ENCODE measurements at places on chromosomes 1 and 21.
A peak's percentile ranks its signal among the peaks of the same experiment; 100 is the strongest.

DNA sequence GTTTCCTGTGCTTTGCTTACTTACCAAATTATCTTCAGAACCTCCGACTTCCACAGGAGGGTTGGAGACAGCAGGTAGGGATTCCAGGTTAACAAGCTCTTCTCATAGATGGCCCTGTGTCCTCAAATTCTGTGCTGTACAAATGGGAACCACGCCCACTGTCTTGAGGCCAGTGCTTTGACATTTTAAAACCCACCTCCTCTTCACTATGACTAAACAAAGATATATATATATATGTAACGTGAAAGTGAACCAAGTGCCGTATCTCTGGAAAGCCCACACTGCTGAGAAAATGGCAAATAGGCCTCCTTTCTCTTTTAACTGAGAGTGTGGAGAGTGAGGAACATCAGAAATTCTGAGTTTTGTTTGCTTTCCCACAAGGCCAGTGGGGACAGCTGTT, 99.6 kb downstream of the ZBTB18 start:
- no peak for DNase-seq

DNA sequence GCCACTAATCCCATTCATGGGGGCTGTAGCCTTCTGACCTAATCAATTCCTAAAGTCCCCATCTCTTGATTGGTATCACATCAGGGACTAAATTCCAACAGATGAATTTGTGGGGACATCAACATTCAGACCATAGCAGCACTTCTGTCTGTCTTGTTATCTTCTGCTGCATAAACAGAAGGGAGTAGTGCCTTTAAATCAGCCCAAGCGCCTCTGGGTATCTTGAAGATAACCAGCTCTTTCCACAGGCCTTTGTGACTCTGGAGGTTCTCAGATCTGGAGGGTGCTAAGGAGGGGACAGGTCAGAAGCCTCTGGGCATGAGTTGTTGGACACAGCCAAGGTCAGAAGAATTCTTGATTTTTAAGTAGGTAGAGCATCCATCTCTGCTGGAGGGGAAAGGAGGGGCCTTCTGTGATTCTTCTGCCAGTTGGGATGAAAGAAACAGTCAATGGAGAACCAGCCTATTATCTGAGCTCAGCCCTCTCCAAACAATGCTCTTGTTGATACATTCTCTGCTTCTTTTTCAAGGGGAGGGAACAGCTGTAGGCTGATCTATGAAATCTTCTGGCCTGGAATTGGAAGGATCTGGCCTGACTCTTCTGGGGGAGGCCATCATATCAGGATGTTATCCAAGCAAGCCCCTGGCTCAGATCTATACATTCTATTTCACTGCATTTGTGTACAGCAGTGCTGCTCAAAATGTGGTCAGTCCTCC, 31.3 kb upstream of the LRIG2 start:
- DNase-seq = no peak

- no peak for DNase-seq
Measured at GRCh38 chr21:42837421-42838211, 41.7 kb downstream of the WDR4 start.

DNA sequence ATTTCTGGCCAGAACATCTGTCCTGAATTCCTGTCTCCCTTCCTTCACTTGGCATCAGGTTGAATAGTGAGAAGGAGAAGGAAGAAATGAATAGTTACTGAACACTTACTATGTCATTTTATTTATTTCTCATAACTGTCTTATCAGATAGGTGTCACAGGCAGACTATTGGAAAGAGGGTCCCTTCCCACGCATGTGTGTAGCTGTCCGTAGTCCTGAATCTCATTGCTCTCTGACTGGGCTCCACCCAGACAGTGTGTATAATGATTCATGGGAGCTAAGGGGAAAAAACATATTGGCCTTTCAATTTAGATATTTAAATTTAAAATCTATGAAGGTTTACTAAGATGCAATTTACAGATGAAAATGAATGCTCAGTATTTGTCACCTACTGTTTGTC, 86.1 kb downstream of the OMA1 start:
- no peak for DNase-seq

GRCh38 chr1:173590557-173590956, 12.3 kb downstream of the SLC9C2 start:
- DNase-seq = no peak

DNA sequence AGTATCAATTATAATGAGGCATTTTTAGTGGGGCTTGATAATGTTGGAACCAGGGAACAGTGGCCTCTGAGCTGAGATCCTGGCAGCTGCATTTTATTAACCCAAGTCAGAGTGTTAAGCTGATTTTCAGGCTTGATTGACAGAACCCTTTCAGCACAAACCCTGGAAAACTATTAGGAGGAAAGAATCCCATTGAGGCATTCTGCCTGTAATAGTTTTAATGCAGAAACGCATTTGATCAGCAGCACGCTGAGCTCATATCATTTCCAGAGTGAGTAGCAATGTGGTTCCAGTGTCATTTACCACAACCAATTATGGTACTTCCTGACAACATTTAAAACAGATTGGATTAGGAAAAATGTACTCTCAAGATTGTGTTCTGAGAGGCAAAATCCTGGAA, 78.3 kb upstream of the BARHL2 start:
- DNase-seq = no peak

DNA sequence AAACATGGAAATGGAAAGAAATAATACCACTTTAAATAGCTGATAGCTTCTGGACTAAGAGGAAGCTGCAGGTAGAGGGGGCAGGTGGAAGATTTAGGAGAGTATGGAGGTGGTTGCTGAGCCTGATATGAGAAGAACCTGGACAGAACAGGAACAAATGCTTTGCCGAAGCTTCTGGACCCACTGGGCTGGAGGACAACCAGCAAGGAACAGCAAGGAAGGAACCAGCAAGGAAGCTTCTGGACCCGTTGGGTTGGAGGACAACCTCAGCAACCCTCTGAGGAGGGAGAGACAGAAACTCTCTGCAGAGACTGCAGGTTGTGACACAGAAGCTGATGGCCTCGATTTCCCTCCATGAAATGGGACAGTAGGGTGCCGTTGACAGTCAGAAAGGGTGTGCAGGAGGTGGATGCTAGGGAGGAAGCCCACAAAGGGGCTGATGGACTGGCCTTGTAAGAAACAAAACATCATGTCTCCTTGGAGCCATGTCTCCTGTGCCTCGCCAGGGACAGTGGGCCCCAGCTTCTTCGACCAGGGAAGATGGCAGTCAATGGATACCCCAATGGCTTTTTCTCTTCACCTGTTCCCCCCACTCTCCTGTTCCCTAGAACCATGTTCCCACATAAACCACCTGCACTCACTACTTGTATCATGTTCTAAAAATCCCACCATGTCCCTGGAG, 8.3 kb upstream of the WNT3A start:
- no peak for DNase-seq

- peak; percentile 71 for DNase-seq
Measured at GRCh38 chr1:26862781-26863684, at the start of gene SFN. SFN (plus strand) TSS chr1:26863149; CDS start chr1:26863213, 64 bp downstream.

GRCh38 chr1:117318426-117318825, 48.8 kb upstream of the MAN1A2 start:
- DNase-seq = no peak

- no peak for DNase-seq
Measured at GRCh38 chr1:161954050-161954449, 69.6 kb downstream of the OLFML2B start.

DNA sequence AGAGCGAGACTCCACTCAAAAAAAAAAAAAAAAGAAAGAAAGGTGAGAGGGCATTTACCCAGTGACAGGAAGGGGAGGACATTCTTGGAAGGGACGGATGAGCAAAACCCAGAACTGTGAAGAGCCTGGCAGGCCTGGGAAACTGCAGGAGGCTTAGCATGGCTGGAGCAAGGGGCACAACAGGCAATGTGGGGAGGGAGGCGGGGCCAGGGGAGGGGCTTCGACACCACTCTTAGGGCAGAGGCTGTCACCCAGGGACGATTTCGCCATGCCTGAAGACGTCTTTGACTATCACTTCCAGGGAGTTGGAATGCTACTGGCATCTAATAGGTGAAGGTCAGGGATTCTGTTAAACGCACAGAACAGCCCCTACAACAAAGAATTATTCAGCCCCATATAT, 184.0 kb downstream of the HUNK start:
- DNase-seq = no peak

DNA sequence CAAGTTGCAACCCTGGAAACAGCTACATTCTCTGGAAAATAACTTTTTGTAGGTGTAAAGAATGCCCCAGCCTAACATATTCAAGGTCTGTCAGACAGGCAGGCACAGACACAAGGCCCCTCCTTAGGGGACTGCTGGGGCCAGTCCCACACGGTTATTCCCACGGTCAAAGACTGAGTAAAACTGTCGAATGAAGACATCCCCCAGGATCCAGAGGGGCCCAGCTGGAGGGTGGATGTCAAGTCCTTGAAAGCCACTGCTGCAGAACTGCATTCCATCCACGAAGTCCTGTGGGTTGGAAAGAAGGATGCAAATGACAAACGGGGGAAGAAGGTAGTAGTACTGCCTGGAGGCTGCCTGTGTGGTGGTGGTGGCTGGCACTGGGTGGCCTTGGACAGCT, 6.9 kb upstream of the RAB7B start:
- no peak for DNase-seq

GRCh38 chr1:2836333-2836970, 35.0 kb upstream of the TTC34 start:
- DNase-seq = no peak

DNA sequence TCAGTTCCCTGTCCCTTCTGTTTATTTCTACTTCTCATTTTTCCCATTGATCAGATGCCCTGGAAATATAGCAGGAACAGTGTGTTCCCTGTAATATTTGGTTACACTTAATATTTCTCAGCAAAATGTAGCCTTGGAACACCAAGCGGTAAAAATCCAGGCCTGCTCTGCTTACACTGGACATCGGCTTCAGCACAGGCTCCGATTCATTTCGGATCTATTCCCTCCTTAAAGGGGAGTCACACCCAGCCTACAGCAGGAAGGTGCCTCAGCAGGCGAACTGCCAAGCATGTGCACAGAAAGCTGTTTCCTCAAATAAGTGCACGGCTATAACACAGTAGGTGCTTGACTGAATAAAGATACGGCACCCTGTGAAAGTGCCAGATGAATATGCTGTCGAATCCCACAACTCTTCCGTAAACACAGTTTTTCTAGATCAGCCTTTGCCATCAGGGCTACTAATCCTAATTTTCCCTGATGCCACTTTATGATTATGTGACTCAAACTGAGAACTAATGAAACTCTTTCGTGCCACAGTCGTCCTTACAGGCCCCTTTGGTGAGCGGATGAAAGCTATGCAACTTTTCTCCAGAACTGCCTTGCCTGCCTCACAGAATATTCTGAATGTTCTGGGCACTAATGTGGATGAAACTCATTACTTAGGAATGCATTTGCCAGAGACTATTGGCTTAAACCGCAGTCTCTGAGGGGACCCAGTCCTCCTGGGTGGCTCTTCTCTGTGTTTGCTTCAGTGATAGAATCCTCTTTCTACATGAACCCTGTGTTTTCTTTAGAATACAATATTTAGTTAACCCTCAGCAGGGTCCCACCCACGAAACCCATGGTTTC, 275.5 kb upstream of the RUNX1 start:
- DNase-seq = no peak

DNA sequence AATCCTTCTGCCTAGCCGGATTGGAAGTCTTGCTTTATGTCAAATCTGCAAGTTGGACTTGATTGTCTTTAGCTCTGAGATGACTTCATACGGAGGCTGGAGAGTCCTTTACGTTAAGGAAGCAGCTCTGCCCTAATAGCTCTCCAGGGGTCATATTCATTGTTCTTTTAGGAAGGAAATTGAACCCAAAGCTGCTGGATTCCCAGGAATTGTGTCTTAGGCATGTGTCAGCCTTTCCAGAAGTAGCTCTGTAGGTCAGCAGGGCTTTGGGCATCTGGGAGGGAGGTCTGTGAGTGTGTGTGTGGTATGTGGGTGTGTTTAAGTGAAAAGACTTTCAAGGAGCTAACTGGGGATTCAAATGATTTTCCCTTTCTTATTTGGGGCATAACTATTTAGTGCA, 82.4 kb downstream of the ABCA4 start:
- no peak for DNase-seq

GRCh38 chr21:24844671-24845070, 762.6 kb downstream of the MRPL39 start:
- no peak for DNase-seq
